ENCODE measurements at places on chromosomes 2 and 18.

- no peak for DNase-seq
These were observed 319.8 kb downstream of the CTNNA2 start for GRCh38 chr2:79832511-79833234.

- no peak for DNase-seq
These were observed 1109.7 kb downstream of the SOCS6 start for GRCh38 chr18:71398531-71398930.

DNA sequence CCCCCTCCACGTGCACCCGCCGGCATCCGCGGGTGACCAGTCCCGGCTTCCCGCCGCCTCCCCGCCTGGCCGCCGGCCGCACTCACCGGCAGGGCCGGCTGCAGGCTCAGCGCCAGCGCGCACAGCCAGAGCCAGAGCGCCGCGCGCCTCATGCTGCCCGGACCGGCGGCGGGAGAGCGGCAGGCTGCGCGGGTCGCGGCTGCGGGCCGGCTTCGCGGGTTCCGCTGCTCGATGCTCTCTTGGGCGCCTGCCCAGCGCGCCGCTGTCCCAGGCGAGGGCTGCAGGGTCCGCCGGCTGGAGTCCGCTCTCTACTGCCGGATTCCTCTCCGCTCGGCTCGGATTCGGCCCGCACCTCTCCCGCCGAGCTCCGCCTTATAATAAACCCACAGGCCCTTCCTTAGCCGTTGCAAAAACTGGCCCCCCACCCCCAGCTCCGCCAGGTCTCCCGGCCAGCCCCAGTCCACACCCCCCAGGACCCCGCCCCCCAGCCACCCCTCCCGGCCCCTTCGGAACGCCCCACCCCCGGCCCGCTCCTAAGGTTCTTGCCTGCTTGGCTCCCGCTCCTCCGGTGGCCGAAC lies at the start of gene SDC1:
Gene SDC1 (minus strand): TSS at position 415 of the 578 bp plus-strand sequence. CDS start 263 bp downstream, at position 152.
- no peak for DNase-seq

DNA sequence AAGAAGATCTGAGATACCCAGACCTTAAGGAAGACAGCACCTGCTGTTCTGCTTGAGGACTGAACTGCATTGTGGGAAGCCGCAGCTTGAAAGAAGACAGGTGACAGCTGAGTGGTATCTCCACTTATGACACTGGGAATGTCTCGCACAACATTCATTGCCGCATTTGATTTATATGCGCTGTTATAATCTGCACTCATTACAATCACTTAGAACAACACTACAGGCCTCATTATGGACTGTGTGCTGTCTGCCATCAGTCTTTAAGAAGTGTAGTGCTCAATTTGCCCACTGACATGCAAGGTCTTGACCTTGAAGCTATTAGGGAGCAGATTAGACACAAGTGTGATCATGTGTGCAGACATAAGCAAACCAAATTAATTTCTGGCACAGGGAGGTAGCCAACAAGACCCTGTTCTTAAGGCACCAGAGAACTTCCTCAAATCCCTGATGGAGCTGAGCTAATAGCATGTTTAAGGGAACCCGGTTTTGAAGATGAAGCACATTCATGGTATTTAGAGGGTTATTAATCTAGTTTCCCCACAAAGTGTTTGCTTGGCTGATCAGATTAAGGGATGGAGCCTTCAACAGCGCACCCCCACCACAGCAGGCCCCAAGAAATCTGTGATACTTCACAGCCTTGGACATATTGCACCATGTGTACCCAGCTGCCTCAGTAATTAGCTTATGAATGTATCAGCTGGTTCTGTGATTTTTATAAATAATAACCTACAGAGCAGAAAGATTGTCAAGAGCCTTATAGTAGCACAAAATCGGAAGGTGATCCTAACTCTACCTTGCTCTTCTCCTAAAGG lies 146.8 kb downstream of the SATB2 start:
- no peak for DNase-seq

DNA sequence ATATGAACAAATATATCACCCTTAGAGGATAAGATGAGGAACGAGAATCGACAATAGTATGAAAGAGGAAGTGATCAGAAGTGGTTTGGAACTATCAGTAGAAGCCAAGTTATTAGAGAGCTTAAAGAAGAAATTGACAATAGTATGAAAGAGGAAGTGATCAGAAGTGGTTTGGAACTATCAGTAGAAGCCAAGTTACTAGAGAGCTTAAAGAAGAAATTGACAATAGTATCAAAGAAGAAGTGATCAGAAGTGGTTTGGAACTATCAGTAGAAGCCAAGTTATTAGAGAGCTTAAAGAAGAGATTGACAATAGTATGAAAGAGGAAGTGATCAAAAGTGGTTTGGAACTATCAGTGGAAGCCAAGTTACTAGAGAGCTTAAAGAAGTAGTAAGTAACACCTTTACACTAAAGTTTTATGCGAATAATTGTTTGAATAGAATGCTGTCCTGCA lies 175.5 kb downstream of the ZNF407 start:
- no peak for DNase-seq

DNA sequence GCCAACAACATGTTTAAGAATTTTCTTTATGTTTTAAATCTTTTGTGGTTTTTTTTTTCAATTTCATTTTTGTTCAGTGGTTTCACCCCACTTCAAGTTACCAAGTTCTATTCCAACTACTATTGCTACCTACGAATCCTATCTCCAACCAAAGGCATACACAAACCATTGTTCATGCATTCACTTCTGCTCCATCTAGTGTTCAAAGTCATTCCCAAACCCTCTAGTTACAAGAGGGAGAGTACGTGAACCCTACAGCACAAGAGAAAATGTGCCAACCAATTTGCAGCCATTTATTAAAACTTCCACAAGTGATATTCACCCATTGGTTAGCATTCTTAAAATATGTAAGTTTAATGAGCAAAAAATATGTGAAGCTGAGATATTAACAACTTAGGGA lies 295.1 kb upstream of the KYNU start:
- DNase-seq, result no peak
